A549 treated with CORT108297 at 1 μM for 4 hours (cell line): ENCODE measurements at places on chromosomes 1 and 21. TPM values are rescaled to one million over a fixed set of nuclear protein-coding genes. Genes with fewer than 3 reads are reported as not detected.

Gene CD164L2
- total RNA-seq, result not detected in 5 replicates

Gene TRABD2B
- total RNA-seq, result 0.45 to 1.4 TPM (median 0.60 TPM) in 5 replicates

Gene ARTN
- 0.15 to 0.27 TPM (median 0.20 TPM) in 5 replicates for total RNA-seq

Gene PCNX2
- total RNA-seq, result 8.5 to 12.9 TPM (median 11.7 TPM) in 5 replicates

Gene NTRK1
- 0.06 to 0.15 TPM (median 0.12 TPM) in 5 replicates for total RNA-seq

Gene OR2T33
- total RNA-seq, result not detected in 5 replicates

Gene ZNF683
- total RNA-seq, result not detected in 5 replicates

Gene JMJD4
- total RNA-seq, result 23.6 to 33.4 TPM (median 31.3 TPM) in 5 replicates

Gene C1orf141
- not detected in 5 replicates for total RNA-seq

Gene IVL
- total RNA-seq, result 0.03 to 0.06 TPM in 2 of 5 replicates, not detected in the others

Gene NEK2
- 39.2 to 55.5 TPM (median 45.6 TPM) in 5 replicates for total RNA-seq

Gene CYP4Z1
- total RNA-seq, result not detected in 5 replicates

Gene TSACC
- total RNA-seq, result 1.8 to 4.1 TPM (median 2.1 TPM) in 5 replicates

Gene LCE2A
- total RNA-seq, result not detected in 5 replicates

Gene KMO
- total RNA-seq, result 0.74 to 1.6 TPM (median 1.4 TPM) in 5 replicates

Gene KCNJ10
- total RNA-seq, result 0.09 TPM in 1 of 5 replicates, not detected in the others

Gene KCNT2
- total RNA-seq, result 0.03 to 0.09 TPM (median 0.07 TPM) in 4 of 5 replicates, not detected in the other
